Stimulated activated CD8-positive, alpha-beta memory T cell treated with anti-CD3 and anti-CD28 coated beads, Interleukin-4, amount 100 ng/mL, for 4 hours (primary cell): ENCODE measurements at places on chromosomes 2 and 18.
A peak's percentile ranks its signal among the peaks of the same experiment; 100 is the strongest.

GRCh38 chr2:26477911-26478253 lies at the start of gene OTOF:
TSS of gene OTOF (minus strand) at chr2:26478124.
- DNase-seq = no peak

- DNase-seq = no peak
Observed at GRCh38 chr2:232757905-232758304, 18.5 kb downstream of the KCNJ13 start.

DNA sequence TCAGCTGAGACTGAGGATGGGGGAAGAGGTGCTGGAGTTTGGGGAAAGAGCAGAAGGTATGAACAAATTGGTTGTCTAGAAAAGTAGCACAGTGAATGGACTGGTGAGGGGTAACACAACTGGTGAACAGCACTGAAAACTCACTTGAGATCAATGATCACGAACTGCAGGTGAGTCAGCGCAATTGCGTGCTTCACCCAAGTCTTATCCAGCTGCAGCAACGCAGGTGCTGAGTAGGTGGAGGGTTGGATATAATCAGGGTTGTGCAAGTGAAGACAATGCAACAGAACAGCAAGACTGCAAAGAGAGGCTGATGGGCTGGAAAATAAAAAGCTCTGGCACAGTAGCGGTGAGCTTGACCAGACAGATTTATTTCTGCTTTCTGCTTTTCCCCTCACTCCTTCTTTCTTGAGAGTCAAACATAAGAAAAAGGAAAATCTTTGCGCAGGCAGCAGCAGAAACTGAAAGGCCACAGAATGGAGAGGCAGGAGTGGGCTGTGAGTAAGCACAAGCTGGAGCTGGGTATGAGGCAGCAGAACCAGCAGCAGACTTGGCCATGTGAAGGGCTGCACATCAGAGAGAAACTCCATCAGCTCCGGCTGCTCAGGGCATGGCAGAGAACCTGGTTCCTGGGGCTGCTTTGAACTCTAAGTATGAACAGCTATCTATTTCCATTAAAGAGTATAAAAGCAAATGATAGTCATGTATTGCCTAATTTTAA lies 99.4 kb upstream of the ARL5A start:
- DNase-seq = no peak

GRCh38 chr18:70322928-70323327 lies 34.1 kb downstream of the SOCS6 start:
- DNase-seq = no peak

- no peak for DNase-seq
Observed at GRCh38 chr18:22193466-22193865, 24.1 kb downstream of the GATA6 start.

DNA sequence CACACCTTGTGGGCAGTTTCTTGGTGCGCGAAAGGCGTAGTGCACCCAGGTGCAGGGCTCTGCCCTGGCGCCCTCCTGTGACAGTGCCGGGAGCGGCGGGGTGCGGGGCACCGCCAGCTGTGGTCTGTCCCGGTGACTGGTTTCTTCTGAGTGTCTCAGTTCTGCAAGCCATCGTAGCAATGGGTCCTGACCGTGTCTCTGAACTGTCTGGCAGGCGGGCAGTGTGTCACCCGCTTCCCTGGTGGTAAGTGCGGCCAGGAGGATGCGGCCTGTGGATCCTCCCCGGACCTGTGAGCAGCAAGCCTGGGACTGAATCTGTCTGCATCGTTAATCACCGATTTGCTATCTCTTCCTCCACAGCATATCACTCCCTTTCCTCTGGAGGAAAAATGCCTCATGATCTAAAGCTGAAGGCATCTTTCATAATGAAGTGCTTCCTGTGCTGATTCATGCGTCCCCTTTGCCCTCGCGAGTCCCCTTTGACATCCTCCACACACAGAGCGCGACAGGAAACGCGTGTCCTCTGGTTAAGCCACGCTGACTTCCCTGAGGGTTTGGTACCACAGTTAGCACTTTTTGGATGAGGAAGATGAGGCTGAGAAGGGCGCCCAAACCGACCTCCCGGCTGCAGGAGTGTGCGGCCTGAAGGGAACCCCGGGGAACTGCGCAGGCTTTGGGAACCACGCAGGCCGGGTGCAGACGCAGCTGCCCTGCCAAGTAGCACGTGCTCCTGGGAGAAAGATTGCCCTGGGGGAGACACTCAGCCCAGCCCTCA lies 416.0 kb upstream of the HS6ST1 start:
- no peak for DNase-seq

- no peak for DNase-seq
Observed at GRCh38 chr2:189171956-189172609, 7.5 kb downstream of the COL5A2 start.

DNA sequence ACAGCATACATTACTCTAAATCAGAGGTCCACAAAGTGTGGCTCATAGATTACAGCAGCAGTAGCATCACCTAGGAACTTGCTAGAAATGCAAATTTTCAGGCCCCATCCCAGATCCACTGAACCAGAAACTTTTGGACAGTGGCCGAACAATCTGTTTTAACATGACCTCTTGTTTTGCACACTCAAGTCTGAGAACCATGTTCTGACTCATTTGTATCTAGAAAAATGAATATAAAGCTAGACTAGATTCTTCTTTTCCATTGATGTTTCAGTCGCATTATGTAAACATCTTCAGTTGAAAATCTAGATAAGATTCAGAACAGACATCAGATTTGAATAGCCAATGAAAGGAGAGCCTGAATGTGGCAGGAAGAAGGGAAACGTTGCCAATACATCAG lies 608.8 kb downstream of the LRP1B start:
- no peak for DNase-seq

GRCh38 chr18:49371786-49372185 lies 88.7 kb downstream of the DYM start:
- no peak for DNase-seq

DNA sequence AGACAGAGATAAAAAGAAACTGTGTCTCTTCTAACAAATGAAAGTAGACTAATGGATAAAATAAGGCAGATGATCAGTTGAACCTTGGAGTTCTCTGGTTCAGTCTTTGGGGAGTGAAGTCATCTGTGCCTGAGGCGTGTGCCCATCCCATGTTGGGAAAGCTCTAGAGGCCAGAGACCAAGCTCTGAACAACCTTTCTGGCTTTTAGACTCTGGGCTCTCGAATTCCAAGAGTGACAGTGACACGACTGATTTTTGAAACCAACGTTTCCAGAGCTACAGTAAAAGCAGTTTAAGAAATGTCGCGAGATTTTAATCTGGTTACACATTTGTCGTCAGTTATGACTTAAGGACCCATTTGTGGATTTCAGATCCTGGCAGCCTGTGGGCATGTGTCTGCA lies 83.7 kb upstream of the APCDD1 start:
- no peak for DNase-seq

DNA sequence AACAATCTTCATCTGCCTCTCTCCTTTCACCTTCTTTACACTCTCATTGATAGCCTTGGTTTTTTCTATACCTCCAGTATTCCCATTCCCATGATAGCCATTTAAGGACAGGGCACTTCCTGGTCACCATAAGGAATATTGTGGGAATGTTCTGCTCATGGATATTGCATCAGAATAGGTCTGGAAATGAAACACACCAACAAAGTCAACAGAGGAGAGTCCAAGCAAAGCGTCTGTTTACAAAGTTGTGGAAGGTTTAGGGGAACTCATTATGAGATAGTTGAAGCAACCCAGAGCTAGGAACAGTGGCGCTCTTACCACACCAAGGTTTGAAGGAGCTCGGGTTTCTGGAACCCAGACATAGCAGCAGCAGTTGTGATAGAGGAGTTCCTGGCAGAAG lies 150.3 kb upstream of the TNP1 start:
- DNase-seq = no peak

- DNase-seq = no peak
Observed at GRCh38 chr2:156539086-156539860, 103.1 kb downstream of the GPD2 start.

DNA sequence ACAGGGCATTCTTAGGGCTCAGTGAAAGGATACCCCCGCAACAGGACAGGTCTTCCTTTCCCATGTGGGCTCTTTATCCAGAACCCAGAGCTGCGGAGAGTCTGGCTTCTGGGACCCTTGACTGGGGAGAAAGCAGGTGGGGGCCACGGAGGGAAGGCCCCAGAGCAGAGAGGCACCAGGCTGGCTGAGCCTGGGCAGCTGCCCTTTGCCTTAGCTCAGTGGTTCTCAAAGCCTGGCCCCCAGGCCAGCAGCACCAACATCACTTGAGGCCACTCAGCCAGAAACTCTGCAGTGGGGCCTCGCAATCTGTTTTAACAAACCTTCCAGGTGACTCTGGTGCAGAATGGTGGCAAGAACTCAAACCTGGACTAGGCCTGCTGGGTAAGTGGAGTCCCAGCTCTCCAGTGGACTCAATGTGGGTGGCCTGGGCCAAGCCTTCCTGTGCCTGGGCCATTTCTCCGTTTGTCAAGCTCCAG lies 1.6 kb upstream of the TMEM37 start:
- DNase-seq = no peak

- no peak for DNase-seq
Observed at GRCh38 chr2:5915881-5916310, 223.7 kb downstream of the SOX11 start.

GRCh38 chr2:113390124-113390849 lies 47.2 kb upstream of the ZNG1B start:
- peak; percentile 7 for DNase-seq

DNA sequence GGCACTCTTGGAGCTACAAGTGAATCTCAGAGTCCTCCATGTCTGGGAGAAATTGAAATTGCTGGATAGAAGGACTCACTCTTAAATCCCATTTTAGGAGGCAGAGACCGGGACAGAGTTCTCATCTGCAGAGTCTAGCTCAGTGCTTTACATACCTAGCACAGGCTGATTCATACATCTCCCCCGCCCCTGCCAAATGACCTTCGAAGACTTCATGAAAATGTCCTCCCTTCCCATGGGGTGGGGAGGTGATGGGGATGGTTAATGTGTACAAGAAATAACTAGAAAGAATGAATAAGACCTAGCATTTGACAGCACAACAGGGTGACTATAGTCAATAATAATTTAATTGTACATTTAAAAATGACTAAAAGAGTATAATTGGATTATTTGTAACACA lies 8.2 kb upstream of the SERPINB5 start:
- no peak for DNase-seq

- no peak for DNase-seq
Observed at GRCh38 chr2:55302241-55302640, 33.2 kb upstream of the MTIF2 start.

- no peak for DNase-seq
Observed at GRCh38 chr2:148552675-148553331, 91.7 kb upstream of the EPC2 start.

- no peak for DNase-seq
Observed at GRCh38 chr2:68548396-68548795, 81.0 kb downstream of the APLF start.

GRCh38 chr18:59610546-59611140 lies 86.6 kb downstream of the CCBE1 start:
- no peak for DNase-seq

GRCh38 chr2:62568074-62568473 lies 62.1 kb upstream of the TMEM17 start:
- DNase-seq = no peak

GRCh38 chr2:75288760-75289159 lies 89.4 kb upstream of the TACR1 start:
- DNase-seq = no peak

- no peak for DNase-seq
Observed at GRCh38 chr2:120341977-120342376, 4.0 kb upstream of the INHBB start.

- no peak for DNase-seq
Observed at GRCh38 chr18:59927246-59927825, 27.5 kb downstream of the PMAIP1 start.

GRCh38 chr2:188294352-188294926 lies 2.8 kb downstream of the GULP1 start:
- no peak for DNase-seq

- DNase-seq = no peak
Observed at GRCh38 chr2:30756051-30756719, 51.1 kb downstream of the CAPN13 start.

DNA sequence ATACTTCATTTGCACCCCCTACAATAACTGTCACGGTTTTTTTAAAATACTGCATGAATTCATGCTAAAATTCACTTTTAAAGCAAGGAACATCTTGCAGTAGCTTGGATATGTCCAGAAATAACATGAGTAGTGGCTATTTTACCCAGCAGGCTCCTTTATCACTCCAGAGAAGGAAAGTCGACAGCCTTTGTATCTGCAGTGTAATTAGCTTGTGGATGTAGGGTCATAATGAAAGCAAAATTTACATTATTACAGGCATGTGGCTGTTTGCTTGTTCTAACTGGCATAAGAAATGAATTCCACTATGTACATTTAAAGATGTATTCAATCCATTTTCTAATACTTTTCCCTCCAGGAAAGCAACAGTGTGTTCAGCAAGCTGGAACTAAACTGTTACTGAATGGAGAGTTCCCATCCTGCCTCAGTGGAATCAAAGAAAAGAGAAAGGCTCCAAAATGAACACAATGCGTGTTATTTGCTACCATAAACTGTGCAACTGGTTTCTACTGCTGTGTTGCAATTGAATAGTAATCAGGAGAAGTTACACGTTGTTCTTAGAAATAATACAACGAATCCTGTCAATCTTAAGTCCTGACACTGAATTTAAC lies 321.2 kb upstream of the VRK2 start:
- DNase-seq = no peak

GRCh38 chr2:9256147-9256546 lies 49.5 kb downstream of the ASAP2 start:
- no peak for DNase-seq

GRCh38 chr18:48850822-48851598 lies 99.8 kb downstream of the SMAD7 start:
- DNase-seq = no peak
